CD8-positive, alpha-beta memory T cell (primary cell): ENCODE measurements at places on chromosomes 7 and 10. TPM values are rescaled to one million over a fixed set of nuclear protein-coding genes. Genes with fewer than 3 reads are reported as not detected.

The HOXA7 gene
- not detected for total RNA-seq

The RSPH10B2 gene
- total RNA-seq: 1.0 TPM

The OAT gene
- total RNA-seq: 46.8 TPM

The ADARB2 gene
- total RNA-seq: not detected

The NPC1L1 gene
- not detected for total RNA-seq

The TMEM176B gene
- total RNA-seq: 0.27 TPM

The NME8 gene
- total RNA-seq: not detected

The MOGAT3 gene
- not detected for total RNA-seq

- DNase-seq: no peak
- peaks cover 19% of the 10 kb centered on the region for H3K4me1 ChIP-seq
- H3K36me3 ChIP-seq: no peaks in the 10 kb centered on the region
- no peak overlapping the region for H3K27ac ChIP-seq
- peaks cover 32% of the 10 kb centered on the region for H3K27me3 ChIP-seq
Observed at GRCh38 chr10:75402486-75403143, 1.1 kb upstream of the ZNF503 start.

DNA sequence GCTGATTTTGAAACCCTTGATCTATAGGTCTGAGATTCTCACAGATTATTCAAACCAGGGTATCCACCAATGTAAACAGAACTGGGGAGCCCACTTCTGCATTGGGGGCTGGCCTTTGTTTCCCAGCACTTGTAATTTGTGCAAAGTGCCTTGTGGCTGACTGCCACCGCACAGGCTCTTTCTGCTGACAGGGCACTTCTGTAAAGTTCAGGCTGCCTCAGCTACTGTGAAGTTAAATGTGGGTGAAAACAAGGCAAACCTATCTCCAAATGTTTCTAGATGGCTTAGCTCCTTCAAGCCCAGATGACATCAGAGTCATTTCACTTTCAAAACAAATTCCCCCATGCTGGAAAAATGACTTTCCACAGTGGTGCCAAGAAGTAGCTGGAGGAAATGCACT, 54.7 kb downstream of the GRID1 start:
- no peaks in the 10 kb centered on the region for H3K4me1 ChIP-seq
- no peak overlapping the region for H3K4me3 ChIP-seq
- H3K27ac ChIP-seq: no peak overlapping the region
- DNase-seq: no peak
- no peaks in the 10 kb centered on the region for H3K27me3 ChIP-seq
- no peaks in the 10 kb centered on the region for H3K36me3 ChIP-seq

GRCh38 chr10:111035542-111035941, 41.3 kb upstream of the ADRA2A start:
- H3K4me1 ChIP-seq: no peaks in the 10 kb centered on the region
- H3K27ac ChIP-seq: no peak overlapping the region
- H3K36me3 ChIP-seq: no peaks in the 10 kb centered on the region
- no peaks in the 10 kb centered on the region for H3K27me3 ChIP-seq
- no peak overlapping the region for H3K4me3 ChIP-seq

DNA sequence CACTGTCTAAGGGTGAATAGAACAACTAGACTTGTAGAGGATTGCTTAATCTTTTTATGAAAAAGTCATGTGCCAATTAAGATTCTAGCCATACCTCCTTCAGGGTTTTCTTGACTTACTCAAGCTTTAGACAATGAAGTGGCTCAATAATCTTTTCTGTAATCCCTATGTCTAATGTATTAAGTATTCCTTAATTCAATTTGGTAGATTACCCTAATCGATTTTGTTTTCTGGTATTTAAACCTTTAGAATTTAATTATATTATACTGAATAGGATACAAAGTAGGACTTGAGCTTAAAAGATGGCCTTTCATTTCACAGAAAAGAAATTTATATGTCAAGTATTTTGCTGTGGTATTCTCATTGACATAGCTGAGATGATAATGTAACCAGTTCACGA, 597.9 kb upstream of the C7orf33 start:
- no peak overlapping the region for H3K27ac ChIP-seq
- no peak for DNase-seq
- H3K4me3 ChIP-seq: no peak overlapping the region
- no peaks in the 10 kb centered on the region for H3K4me1 ChIP-seq
- no peaks in the 10 kb centered on the region for H3K36me3 ChIP-seq

DNA sequence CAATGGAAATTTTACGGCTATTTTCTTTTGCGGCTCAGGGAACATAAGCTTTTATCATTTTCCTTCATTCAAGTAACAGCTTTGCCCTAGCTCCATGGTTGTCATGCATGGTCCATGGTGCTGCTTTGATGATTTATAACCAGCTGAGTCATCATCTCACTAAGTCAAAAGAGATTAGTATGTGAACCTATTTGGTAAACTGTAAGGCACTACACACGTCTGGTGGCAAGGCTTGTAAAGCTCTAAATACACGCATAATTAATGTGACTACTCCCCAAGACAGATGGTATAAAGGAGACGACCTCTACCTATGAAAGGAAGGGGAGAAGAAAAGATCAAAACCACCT, 340.2 kb downstream of the KCNMA1 start:
- no peaks in the 10 kb centered on the region for H3K36me3 ChIP-seq
- no peaks in the 10 kb centered on the region for H3K4me1 ChIP-seq
- H3K4me3 ChIP-seq: no peak overlapping the region
- DNase-seq: no peak
- no peaks in the 10 kb centered on the region for H3K27me3 ChIP-seq

DNA sequence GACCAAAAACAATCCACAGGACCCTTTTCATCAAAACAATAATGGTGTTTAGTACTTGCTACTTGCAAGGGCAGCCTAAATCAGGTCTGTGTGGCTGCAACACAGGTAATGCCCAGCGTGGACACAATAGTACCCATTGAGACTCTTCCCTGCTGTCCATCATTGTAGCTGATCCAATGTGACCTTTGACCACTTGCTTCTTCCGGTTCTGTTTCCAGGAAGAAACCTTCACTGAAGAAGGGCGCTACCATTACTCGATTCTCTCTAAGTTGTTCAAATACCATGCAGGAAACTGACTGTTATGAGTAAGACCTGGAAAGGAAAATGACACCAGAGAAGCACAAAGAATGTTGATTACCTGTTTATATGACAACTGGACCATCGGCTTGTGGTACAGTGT, 1077.3 kb downstream of the KCNMA1 start:
- no peak overlapping the region for H3K27ac ChIP-seq
- no peaks in the 10 kb centered on the region for H3K36me3 ChIP-seq
- no peaks in the 10 kb centered on the region for H3K4me1 ChIP-seq
- H3K4me3 ChIP-seq: no peak overlapping the region
- no peaks in the 10 kb centered on the region for H3K27me3 ChIP-seq
- no peak for DNase-seq

DNA sequence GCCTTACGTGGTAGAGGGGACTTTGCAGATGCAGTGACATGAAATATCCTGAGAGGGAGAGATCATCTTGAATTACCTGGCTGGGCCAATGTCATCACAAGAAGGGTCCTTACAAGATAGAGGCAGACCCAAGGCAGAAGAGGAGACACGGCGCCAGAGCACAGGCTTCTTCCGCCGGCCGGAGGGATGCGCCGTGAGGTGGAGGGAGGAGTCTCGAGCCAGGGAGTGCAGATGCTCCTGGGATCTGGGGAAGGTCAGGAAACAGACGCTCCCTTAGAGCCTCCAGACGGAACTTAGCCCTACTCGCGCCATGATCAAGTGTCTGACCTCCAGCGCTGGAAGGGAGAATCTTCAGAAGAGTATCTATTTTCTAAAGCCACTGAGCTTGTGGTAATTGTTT, 304.8 kb downstream of the GLRX3 start:
- no peak overlapping the region for H3K27ac ChIP-seq
- DNase-seq: no peak
- H3K4me1 ChIP-seq: no peaks in the 10 kb centered on the region
- H3K36me3 ChIP-seq: no peaks in the 10 kb centered on the region
- no peaks in the 10 kb centered on the region for H3K27me3 ChIP-seq

DNA sequence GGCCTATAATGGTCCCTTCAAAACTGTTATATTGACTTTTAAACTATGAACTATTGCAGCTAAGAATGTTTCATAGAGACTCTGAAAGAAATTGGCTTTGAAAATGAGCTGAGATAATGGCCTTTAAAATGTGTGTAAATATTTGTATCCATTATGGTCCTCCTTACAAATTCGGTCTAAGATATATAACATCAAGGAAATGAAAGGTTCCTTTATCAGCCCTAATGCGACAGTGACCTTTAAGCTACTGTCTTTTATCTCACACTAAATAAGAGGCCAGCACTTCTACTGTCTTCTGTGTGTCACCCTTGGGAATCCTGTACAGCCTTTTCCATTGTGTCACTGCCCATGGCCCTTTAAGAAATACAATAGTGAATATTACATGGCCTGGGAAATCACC, 19.5 kb downstream of the COL28A1 start:
- H3K4me3 ChIP-seq: no peak overlapping the region
- no peaks in the 10 kb centered on the region for H3K36me3 ChIP-seq
- no peaks in the 10 kb centered on the region for H3K4me1 ChIP-seq
- no peak for DNase-seq

- H3K27me3 ChIP-seq: no peaks in the 10 kb centered on the region
- H3K4me3 ChIP-seq: no peak overlapping the region
- no peaks in the 10 kb centered on the region for H3K36me3 ChIP-seq
Observed at GRCh38 chr7:34454381-34454780, 203.6 kb upstream of the NPSR1 start.

- H3K4me3 ChIP-seq: no peak overlapping the region
- no peak for DNase-seq
- H3K27me3 ChIP-seq: no peaks in the 10 kb centered on the region
- no peaks in the 10 kb centered on the region for H3K36me3 ChIP-seq
- no peaks in the 10 kb centered on the region for H3K4me1 ChIP-seq
Observed at GRCh38 chr7:71870812-71871211, 541.3 kb downstream of the CALN1 start.

DNA sequence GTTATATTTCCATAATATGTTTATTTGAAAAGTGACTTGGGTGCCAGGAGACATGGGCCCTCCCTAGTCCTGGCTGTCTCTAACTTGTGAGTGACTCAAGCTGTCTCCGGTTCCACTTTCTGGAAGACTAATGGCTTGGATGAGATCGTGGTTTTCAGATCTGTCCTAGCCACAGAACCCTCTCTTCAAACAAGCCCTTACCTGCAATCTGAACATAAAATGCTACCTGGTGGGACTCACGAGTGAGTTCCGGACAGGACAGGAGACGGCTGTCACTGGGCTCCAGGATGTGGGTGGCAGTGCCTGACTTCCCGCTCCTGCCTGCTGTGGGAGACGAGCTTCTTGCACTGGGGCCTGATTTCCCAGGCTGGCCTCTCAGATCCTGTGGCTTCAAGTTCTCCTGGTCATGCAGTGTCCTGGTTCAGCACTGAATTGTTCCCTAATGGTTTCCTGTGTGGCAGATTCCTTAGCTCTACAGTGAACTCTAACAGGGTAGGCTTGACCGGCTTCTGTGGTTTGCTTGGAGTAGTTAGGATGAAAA, 26.0 kb upstream of the PFKFB3 start:
- no peak overlapping the region for H3K4me3 ChIP-seq
- H3K27ac ChIP-seq: no peak overlapping the region
- H3K27me3 ChIP-seq: no peaks in the 10 kb centered on the region
- peaks cover 34% of the 10 kb centered on the region for H3K4me1 ChIP-seq
- H3K36me3 ChIP-seq: no peaks in the 10 kb centered on the region

DNA sequence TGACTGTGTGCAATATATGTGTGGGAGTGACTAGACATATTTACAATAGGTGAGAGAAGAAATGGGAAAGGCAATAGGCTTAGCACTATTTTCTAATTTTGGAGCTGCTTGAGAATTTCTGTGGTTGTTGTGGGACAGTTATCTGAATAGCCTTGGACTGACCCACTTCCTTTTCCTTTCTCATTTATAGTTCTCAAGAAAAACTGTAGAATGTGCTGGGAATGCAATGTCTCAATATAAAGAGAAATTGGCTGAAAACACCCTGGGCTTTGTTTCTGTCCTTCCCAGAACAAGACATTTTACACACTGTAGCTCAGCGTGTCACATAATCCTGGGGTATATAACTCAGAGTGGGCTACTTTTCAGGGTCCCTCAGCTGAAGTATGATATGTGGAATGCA, 153.0 kb upstream of the RHOBTB1 start:
- no peak overlapping the region for H3K27ac ChIP-seq
- H3K4me3 ChIP-seq: no peak overlapping the region
- H3K4me1 ChIP-seq: no peaks in the 10 kb centered on the region
- no peaks in the 10 kb centered on the region for H3K27me3 ChIP-seq
- DNase-seq: no peak

DNA sequence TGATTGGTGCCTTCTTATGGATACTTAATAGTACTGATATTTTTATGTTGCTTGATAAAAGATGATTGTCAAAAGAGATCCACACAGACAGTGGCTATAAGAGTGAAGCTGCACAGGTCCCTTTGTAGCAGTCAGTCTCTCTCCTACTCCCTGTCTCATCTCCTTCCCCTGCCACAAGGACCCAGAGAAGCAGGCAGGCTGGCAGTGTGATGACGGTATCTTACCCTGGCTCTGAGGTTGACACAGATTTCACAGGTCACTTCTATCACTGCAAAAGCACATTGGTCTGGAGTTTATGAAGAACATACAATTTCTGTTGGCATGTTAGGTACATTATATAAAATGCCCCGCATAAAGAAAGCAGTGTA, 64.4 kb upstream of the AHR start:
- DNase-seq: no peak
- H3K27ac ChIP-seq: peak overlapping the region; percentile 88

DNA sequence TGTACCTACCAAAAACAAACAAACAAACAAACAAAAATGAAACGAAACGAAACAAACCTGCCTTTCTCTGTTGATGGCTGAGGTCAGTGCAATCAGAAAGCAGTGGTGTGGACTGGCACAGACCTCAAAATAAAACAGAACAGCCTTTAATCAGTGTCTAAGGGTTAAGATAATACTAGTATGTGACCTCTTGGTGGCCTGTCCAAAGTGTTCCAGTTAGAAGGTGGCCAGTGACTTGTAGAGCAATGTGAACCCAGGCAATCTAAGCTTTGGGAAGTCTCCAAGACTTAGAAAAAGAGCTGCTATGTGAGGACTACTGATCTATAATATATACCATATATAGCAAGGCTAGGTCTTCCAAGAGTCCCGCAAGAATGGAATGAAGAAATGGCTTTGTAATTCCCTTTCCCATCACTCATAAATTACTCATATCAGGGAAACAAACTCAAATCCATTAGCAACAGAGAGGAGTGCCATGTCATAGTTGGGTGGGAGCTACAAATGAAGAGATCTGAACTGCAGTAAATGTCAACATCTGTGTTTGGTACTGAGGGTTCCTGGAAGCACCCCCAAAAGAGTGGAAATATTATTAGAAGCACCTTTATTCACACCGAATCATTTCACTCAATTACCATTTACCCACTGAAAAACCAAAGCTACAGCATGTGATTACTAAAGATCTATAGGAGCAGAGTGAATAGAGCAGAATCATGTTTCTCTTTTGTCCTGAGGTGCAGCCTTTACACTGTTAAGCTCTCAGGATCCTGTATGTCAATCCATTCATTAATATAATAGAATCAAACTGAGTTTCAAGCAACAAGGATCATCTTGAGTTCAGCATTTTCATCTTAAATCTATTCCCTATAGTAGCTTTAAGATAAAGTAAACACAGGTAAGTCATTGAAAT, 28.0 kb downstream of the ABLIM1 start:
- H3K27ac ChIP-seq: no peak overlapping the region
- peaks cover 26% of the 10 kb centered on the region for H3K27me3 ChIP-seq
- no peak for DNase-seq
- no peak overlapping the region for H3K4me3 ChIP-seq
- H3K36me3 ChIP-seq: no peaks in the 10 kb centered on the region

GRCh38 chr10:122510736-122511135, 49.4 kb downstream of the HTRA1 start:
- H3K4me3 ChIP-seq: no peak overlapping the region
- no peak overlapping the region for H3K27ac ChIP-seq
- no peaks in the 10 kb centered on the region for H3K36me3 ChIP-seq
- DNase-seq: no peak
